CD4-positive, alpha-beta T cell treated with Interleukin-1 beta for 1 hour (primary cell): ENCODE measurements at places on chromosomes 7 and 10.

DNA sequence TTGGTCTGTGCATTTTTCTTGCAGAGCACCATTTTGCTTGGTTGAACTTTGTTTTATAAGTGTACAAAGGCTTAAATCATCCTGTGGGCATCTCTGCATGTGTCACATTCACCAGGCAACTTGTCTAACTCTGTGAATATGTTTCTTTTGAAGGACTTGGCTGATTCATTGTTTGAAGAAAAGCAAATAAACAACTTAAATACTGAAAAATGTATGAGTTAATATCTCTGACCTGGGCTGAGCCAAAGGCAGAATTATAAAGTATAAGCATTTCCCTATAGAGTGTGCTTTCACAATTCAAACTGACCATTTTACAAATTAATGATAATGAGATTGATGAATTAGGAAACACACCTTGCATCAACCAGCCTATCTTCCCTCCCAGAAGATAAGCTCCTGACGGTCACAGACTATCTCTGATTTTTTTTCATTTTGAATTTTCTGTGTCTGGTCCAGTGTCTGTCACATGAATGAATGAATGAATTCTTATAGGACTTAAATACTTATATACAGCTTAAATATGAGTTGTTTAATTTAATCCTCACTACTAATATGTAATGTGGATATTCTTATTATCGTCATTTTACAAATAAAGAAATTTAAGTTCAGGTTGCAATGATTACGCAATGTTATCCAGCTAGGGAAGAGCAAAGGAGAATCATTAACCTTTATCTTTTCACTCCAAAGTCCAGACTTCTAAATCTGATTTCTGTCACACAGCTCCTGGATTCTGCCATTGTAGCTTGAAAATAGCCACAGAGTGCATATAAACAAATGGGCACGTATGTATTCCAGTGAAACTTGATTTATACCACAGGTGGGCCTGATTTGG, 182.0 kb upstream of the PHYHIPL start:
- DNase-seq = no peak

- no peak for DNase-seq
Observed at GRCh38 chr7:55246171-55246570, 119.0 kb upstream of the LANCL2 start.

DNA sequence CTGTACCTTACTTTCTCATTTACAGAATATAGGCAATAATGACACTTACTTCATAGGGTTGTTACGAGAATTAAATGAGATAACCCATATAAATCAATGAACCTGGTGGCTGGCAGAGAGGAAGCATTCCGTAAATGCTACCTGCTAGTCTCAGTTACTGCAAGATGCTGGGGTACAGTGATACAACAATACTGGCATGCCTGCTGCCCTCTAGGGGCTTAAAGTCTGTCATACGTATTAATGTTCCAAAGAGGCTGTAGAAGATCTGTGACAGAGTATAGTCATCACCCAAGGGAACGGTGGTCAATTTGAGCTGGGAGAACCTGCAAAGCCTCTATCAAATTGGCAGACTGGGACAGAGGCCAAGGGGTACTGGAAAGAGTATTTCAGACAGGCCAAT, 421.5 kb downstream of the GPAM start:
- no peak for DNase-seq

DNA sequence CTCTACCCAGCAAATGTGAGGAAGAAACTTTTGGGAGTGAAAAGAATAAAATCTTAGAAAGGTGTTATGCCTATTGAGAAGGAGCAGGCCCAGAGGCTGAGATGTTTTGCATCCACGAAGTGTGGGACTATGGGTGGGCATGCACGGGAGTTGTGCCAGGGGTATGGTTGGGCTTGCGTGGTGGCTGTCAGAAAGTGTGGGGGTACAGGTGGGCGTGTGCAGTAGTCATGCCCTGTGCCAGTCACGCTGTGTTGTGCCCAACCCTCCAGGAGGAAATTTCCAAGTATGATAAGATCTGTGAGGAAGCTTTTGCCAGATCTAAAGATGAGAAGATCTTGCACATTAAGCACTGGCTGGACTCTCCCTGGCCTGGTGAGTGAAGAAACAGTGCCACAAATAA, 52.9 kb upstream of the ZMIZ2 start:
- no peak for DNase-seq

- no peak for DNase-seq
Observed at GRCh38 chr10:36148207-36148606, 506.1 kb upstream of the FZD8 start.

DNA sequence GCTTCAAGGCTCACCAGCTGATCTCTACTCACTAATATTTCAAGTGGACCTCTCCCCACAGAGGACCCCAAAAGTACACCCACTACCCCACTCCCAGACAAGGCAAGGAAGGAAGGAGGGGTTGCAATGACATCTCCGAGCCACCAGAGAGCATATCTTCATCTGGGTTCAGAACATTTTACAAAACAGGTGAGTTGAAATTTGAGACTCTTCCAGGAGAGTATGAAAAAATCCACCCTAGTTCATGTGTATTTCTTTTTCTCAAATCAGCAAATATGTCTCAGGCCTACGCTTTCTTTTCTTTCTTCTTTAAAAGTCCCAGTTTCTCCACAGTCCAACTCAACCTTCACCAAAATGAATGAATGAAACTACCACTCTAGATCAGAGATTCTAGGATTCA, 61.9 kb downstream of the SGMS1 start:
- DNase-seq = peak; percentile 22

DNA sequence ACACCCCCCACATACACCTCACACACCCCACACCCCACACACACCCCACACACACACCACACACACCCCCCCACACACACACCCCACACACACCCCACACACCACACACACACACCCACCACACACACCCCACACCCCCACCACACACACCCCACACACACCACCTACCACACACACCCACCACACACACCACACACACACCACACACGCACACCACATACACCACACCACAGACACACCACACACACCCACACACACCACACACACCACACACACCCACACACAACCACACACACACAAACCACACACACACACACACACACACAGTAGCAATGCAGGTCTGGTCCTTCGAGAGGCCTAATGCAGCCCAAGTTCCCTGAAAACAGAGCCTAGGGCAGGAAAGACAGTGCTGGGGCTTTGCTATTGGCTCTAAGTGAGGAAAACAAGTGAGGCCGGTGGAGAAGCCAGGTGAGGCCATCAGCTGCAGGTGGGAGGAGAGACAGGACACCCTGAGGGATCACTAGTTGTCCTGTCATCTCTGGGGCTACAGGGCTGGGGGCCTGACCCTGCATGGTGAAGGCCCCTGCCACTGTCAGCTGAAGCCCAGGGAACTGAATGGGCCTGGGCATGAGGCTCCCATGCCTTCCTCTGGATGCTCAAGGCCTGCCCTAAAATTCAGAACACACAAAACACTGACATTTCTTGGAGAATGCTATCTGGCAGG, 92.6 kb downstream of the CYTH3 start:
- no peak for DNase-seq

GRCh38 chr7:87199241-87199640, 20.3 kb downstream of the TMEM243 start:
- DNase-seq = no peak

- DNase-seq = no peak
Observed at GRCh38 chr7:112076324-112076723, 129.9 kb downstream of the DOCK4 start.

DNA sequence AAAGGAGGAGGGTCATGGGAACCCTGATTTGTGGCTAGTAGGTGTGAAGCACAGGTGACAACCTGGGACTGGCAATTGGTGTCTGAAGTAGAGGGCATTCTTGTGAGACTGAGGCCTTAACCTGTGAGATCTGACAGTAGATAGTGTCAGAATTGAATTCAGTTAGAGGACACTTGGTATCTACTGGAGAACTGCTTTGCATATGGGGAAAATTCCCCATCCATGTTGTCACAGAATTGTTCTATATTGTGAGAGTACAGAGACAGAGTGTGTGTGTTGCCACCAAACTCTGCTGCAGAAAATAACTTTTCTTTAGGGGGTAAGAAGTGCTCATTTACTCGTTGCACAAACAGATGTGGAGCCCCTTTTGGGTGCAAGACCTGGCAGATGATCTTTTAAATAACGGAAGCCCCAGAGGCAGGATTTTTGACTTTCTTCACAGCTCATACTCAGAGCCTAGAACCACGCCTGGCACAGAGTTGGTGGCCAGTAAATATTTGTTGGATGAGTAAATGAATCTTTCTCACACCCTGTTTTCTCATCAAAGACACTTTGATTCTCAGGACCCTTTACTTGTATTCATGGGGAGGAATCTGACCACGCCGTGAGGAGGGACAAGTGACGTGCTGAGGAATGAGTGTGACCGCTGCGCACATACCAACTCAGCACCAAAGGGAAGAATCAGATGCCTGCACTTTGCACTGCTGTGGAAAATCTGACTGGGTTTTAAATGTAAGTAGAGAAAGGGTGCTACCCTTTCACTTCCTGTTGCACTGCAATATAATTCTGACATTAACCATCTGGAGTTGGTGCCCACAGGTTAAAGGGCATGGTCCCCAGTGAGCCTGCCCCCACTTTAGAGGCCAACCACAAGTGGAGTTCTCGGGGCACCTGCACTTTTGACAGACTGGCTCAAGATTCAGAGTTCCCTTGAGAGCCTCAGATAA, 39.2 kb upstream of the SDHAF3 start:
- DNase-seq = no peak

GRCh38 chr7:111025006-111025405, 65.9 kb upstream of the LRRN3 start:
- DNase-seq = peak; percentile 35
